Germinal center (tissue), 1 donor: ENCODE measurements at places on chromosomes 1 and 21.

DNA sequence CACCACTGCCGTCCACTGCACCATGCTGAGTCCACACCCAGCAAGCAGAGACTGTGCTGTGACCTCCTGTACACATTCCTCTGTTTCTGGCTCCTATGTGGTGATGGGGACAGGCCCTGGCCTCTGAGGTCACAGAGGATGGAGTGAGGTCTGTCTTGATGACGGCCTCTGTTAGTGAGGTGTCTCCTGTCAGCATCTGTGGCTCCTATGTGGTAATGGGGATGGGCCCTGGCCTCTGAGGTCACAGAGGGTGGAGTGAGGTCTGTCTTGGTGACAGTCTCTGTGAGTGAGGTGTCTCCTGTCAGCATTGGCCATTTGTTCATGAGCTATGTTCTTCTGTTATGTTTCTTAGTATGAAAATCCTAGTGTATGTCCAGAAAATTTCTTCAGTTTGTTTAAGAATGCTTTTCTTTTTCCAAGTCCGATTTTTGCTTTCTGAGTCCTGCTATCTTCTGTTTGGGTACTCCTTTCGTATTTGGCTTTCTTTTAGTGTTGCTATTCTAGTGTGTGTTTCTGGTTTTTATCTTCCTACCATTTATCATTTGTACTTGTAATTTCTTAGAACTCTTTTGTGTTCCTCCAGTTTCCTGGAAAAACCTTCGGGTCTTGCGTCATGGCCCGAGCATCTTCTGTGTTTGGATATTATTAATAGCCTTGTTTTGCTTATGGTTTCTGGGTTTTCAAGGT is 13.4 kb downstream of the SNAP47 start:
- DNase-seq: no peak

- DNase-seq: no peak
Measured at GRCh38 chr1:244102468-244102867, 51.4 kb downstream of the ZBTB18 start.

DNA sequence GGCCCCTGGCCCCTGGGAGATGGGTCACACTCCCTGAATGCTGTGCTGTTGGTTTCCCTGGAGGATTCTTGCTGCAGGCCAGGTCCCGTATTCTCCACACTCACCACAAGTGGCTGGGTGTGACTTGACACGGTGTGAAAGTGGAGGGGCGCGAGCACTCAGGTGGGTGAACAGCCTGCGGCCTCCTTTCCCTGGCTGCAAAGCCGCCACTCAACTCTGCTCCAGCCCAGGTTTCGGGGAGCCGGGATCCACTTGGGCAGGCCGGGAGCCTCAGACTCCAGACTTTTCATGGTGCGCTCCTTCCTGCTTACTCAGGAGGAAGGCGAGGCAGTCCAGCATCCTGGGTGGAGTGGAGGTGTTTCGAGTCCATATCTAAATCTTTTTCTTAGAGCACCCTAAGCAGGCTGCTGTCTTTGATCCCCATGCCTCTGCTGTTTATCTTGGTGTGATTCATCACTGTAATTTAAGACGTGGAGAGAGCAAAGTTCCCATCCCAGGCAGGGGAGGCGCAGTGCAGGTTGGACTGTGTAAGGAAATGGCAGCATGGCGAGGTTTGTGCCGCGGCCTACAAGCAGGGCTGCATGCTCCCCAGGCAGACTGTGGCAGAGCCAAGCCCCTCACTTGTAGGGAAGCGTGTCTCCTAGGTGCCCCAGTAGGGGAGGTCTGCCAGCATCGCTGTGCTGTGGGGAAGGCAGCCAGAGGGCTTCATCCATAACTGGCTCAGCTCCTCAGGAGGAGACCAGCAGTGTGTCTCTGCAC is 29.6 kb downstream of the VANGL1 start:
- no peak for DNase-seq

GRCh38 chr1:245549996-245550719 is 395.4 kb downstream of the KIF26B start:
- DNase-seq: no peak

DNA sequence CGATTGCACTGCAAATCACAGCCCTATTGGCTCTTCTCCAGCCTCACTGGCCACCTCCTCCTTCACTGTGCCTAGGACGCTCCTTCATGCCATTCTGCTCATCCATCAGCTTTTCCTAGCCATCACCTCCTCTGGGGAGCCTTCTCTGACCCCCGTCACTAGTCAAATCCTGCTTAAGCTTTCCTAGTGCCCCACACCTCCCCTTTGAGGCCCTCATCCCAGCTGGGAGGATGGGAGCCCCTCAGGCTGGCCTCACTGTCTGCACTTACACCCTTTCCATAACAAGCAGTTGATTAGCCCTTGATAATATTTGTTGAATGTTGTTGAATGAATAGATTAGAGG is 50.7 kb downstream of the KLHDC7A start:
- DNase-seq: no peak

DNA sequence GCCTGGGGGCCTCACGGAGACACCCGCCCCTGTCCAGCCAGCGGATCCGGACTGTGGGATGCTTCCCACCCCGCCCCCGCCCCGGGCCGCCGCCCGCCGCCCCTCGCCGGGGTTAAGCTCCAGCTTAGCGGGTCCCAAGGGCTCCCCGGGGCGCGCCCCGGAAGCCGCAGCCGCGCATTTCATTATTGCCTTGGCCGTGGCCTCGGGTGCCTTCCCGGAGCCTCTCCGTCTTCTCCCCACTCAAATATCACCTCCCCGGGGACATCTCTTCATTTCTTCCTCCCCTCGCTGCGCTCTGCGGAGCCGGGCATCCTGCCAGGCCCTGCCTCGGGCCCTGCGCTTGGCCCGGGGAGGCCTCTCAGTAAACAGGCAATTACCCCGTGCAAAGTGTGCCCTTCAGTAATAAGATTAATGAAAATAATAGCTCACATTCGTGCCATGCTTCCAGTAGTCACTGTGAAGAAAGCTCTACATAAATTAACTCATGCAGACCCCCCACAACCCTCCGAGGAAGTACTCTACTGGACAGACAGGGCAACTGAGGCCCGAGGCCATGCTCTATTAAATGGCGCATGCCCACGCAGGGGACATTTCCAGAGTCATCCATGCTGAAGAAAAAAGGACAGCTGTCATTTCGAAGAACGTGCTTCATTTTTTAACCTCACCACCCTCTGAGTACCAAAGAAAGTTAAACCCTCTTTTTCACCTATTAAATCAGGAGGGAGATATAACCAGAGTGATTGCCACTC is 49.9 kb upstream of the LAPTM5 start:
- DNase-seq: no peak

- DNase-seq: peak; percentile 43
Measured at GRCh38 chr1:99766378-99766800, at the start of gene FRRS1. Gene FRRS1, minus strand, starts transcription at chr1:99766635. Its CDS starts 17,867 bp downstream, at chr1:99748768.

DNA sequence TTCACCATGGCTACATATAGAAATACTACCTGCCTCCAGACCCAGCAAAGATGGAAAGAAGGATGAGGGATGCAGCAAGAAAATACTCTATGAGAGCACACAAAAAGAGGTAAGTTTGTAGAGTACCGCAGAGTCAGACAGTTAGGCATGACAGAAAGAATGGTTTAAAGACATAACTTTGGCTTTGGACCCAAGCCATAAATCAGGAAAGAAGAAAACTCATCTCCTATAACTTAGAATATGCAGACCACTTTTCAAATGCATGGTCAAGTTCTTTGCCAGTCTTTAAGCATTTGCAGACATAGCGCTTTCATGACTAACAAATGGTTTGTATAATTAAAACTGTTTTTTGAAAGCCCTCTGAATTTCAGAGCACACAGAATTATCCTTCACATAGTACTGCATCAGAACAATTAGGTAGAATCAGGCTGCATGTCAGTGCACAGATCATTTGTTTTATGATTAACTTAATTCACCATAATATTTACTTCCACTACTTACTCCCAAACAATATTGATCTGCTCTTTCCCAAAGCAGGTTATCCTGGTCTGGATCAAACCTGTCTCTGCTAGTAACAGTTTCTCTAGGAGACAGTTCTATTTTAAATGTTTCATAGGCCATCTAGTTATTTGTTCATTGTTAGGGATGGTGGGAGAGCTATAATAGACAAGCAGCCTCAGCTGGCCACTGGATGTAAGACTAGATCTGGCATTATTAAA is 280.7 kb upstream of the NR5A2 start:
- no peak for DNase-seq
